ENCODE measurements at places on chromosomes 3 and 15.
A peak's percentile ranks its signal among the peaks of the same experiment; 100 is the strongest.

- DNase-seq = no peak
Observed at GRCh38 chr15:84001655-84002054, 233.9 kb upstream of the GOLGA6L4 start.

- DNase-seq = no peak
Observed at GRCh38 chr3:101642441-101642840, 34.5 kb downstream of the ZBTB11 start.

- DNase-seq = no peak
Observed at GRCh38 chr3:170500995-170501394, 82.3 kb downstream of the CLDN11 start.

DNA sequence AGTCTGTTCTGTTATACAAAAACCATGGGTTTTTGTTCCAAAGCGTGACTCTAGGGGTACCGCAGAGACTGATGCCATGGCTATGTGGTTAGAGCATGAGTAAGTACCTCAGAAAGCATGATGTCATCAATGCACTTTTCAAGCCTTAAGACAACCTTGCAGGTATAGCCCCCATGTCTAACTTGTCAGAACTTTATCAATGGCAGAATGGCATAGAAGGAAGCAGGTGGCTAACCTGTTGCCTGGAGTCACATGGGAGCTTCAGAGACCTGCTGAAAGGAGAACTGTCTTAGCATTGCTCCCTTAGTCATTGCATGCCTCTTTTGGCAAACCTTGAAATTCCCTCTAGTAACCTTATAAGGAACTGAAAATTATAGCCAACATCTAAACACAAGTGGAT, 52.5 kb downstream of the EOMES start:
- no peak for DNase-seq

DNA sequence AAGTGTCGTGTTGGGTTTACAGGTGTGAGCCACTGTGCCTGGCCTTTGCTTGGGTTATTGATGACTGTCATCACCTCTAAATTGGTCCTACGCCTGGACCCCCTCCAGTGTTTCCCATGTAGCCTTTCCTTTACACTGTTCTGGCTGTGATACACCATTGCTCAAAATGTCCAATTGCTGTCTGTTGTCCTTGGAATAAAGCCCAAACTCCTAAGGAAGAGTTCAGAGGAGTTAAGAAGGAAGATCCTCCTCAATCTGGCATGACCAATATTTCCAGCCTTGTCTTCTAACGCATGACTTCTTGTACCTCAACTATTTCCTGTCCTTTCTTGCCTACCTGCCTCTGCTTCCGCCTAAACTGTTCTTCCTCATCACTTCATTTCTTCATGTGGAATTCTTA, 113.1 kb downstream of the POLR2M start:
- DNase-seq = no peak

- DNase-seq = no peak
Observed at GRCh38 chr3:191314109-191314728, 15.0 kb upstream of the CCDC50 start.

GRCh38 chr3:123909785-123910184, 25.7 kb upstream of the MYLK start:
- DNase-seq = no peak

DNA sequence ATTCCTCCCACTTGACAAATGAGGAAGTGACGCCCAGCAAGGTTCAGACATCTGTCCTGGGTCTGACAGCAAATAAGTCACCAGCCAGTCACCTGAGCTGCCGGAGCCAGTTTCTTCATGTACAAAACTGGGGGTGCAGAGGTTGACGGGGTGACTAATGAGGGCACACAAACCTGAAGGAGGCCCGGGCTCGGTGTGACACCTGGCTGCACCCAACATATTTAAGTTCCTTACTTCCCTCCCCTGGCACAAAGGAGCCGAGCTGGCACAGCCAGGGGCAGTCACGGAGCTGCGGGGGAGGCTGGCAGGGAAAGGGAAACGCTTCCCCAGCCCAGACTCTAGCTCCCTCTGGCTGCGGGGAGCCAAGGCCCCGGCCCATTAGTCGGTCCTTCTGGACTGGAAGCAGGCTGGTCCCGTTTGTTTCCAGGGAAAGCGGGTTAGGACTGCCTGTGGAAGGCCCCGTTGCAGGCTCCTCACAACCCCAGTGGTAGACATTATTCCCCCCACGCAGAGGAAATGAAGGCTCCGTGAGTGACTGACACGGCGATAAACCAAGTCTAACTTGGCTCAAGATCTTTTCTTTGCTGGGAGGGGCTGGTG, 2.3 kb downstream of the FBXL22 start:
- peak; percentile 37 for DNase-seq
